Brain (organoid and tissue), 16 donors: ENCODE measurements at places on chromosomes 3 and 15.
A peak's percentile ranks its signal among the peaks of the same experiment; 100 is the strongest.

- peak; percentile 84 for DNase-seq
Measured at GRCh38 chr3:187274977-187275338, 16.6 kb downstream of the MASP1 start.

GRCh38 chr3:176724394-176724759 lies 472.9 kb downstream of the TBL1XR1 start:
- DNase-seq: no peak

DNA sequence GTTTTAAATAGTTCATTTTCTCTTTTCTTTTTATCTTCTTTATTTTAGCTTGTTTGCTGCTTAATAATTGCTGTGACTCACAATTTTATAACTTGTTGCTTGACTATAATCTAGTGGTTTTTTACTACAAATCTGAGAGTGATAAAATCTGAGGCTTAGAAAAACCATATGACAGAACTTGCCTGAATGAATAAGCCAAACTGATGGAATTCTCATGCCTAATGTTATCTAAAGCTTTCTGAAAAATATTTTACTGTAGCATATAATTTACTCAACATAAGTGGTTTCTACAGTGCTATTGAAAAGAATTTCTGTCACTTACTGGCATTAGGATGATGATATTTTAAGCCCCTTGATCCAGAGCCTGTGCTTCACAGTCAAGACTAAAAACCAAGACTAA lies 175.1 kb downstream of the VGLL3 start:
- DNase-seq: peak; percentile 4

- DNase-seq: no peak
Measured at GRCh38 chr15:29342201-29342600, 72.6 kb upstream of the NSMCE3 start.

DNA sequence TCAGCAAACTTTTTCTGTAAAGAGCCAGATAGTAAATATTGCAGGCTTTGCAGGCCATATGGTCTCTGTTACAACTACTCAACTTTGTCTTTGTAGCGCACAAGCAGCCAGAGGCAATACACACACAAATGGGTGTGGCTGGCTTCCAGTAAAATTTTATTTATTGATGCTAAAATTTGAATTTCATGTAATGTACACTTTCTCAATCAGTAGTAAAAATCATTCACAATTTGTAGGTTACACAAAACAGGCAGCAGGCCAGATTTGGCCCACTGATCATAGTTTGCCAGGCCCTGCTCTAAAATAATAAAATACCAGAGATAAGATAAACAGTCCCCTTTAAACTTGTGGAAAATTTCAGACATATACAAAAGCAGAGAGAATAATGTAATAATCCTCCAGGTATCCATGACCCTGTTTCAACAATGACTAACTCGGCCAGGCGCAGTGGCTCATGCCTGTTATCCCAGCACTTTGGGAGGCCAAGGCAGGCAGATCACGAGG lies 330.3 kb downstream of the SHQ1 start:
- no peak for DNase-seq

DNA sequence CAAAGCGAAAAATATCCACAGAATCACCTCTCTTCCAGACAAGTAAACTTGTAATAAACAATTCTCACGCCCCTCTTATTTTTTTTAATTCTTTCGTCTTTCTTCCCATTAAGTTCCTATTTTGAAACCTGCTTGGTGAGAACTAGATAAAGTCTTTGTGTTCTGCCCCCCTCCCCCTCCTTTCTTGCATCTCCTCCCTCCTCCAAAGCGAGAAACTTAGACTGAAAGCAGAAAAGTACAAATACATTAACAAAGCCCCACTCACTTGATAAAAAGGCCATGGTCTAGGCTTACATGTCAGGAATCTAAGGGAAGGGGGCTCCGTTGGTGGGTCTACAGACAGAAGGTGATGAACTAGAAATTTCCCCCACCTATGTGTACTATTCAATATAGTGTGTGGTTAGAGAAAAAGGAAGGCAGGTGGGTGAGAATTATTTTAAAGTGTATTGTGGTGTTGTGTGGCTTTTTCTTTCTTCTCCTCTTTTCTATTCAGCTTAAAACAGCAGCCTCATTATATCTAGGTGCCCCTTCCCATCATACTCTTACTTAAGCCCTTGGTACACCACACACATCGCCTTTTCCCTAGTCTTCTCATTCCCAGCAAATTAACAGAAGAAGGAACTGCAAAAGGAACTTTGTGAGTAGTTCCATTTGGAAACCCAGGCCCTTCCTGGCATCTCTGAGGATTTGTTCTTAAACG lies 215.3 kb downstream of the MEIS2 start:
- DNase-seq: peak; percentile 74

DNA sequence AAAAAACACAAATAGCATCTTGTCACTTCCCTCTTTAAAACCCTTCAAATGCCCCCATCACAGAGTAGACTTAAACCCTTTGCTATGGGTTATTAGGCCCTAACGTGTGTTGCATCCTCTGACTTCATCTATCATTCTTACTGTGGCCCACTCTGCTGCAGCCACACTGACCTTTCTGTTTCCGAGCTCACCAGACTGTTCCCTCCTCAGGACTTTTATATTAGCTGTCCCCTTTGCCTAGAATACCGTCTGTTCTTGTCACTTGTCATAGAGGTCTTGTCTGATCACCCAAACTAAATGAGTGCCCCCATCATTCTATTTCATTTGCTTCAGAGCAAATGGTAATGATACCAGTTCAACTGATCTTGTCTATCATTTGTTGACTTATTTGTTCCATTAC lies 877 bp upstream of the FEM1B start:
- DNase-seq: no peak

- no peak for DNase-seq
Measured at GRCh38 chr3:123071146-123071545, 4.3 kb downstream of the PDIA5 start.

DNA sequence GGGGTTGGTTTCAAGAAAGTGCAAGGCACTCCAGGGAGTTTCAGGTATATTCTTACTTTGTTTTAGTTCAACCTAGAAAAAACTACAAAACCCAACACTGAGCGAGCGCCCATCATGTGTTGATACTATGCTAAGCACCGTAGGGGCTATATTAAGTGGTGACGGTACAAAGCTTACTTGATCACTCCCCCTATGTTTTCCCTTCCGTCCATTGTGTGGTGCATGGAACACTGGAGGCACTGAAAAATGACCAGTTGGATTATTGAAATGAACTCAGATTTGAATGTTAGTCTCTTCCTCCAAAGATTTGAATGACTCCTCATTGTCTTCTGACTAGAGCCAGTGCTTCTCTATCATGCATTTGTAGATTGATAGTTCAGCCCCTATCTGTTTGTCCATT lies 6.6 kb downstream of the MYZAP start:
- DNase-seq: no peak

- DNase-seq: peak; percentile 80
Measured at GRCh38 chr3:16884748-16885592, at the start of gene PLCL2. PLCL2 (plus strand) TSS chr3:16884955; CDS start chr3:16885040, 85 bp downstream.

GRCh38 chr3:184526088-184526433 lies 35.5 kb upstream of the EPHB3 start:
- peak; percentile 60 for DNase-seq

- peak; percentile 80 for DNase-seq
Measured at GRCh38 chr3:64438812-64439211, 213.5 kb upstream of the PRICKLE2 start.

- no peak for DNase-seq
Measured at GRCh38 chr15:93476491-93477177, 387.6 kb upstream of the RGMA start.

DNA sequence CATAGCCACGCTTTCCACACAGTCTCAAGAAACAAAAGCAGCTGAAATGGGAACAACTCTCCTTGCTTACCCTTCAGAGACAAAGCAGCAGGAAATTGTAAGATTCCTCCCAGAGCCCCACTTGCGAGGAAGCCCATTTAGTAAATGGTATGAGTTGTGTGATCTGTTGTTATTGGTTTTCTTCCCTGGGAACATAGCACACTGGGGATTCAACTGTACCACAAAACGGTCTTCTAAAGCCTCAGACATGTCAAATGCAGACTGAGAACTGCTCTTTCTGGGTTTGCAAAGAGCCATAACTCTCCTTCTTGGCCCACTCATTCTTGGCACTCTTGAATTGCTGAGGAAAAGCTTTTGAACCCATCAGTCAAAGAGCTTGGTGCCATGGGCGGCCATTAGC lies 101.0 kb upstream of the COL8A1 start:
- no peak for DNase-seq

DNA sequence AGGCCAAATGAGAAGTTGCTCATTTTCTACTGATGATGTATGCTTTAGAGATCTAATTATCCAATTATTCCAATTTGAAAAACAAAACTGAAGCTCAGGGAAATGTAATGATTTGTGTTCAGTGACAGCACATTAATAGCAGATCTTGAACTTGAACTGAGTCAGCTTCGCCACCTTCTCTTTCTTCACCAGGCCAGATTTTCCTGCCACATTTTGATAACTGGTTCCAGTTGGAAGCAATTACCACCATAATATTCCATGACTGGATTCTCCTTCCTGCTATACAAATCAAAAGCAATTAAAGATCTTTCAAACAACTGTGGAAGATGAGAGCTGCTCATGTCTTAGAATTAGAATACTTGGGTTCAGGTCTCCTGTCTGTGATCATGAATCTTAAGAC lies 334.1 kb downstream of the RBMS3 start:
- DNase-seq: no peak

DNA sequence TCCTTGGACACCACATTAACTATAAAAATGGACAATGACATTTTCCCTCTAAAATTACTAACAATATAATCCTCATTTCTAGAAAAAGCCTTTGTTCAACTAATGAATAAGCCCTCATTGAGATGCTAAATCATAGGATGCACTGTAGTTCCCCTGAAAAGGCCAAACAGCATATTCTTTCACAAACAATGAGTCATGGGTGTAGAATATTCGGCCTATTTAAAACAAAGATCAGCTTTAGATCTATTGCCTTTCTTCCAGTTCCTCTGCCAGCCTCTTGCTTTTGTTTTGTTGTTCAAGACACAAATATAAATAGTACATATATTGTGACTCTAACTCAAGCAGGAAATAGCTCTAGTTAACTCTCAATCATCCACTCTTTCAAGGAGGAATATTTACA lies 82.5 kb downstream of the ADAM10 start:
- no peak for DNase-seq

- DNase-seq: no peak
Measured at GRCh38 chr3:34758630-34759261, 880.6 kb upstream of the ARPP21 start.

- DNase-seq: no peak
Measured at GRCh38 chr3:72275331-72275751, 490.4 kb upstream of the PROK2 start.

DNA sequence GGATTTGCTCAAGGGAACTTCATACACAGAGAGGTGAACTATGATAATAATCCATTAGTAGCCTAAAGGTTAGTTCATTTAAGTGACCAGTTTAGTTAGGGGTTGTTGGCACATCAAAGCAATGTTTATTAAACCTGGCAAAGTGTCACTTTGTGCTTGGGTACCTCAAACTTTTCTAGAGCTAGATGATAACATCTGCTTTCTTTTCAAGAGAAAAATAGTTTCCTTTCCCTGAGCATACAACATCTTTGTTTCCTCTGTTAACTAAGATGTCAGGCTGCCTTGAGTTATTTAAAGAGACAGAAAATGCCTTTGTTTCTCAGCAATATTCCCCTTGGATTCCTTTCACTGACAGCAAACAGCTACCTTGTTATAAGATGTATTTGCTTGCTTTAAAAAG lies 26.7 kb upstream of the SMAD3 start:
- DNase-seq: no peak

- no peak for DNase-seq
Measured at GRCh38 chr15:42009022-42009421, 11.8 kb downstream of the PLA2G4E start.
